Ascending aorta (tissue), 2 donors: ENCODE measurements at places on chromosomes 16 and 17. TPM values are rescaled to one million over a fixed set of nuclear protein-coding genes. Genes with fewer than 3 reads are reported as not detected.
A peak's percentile ranks its signal among the peaks of the same experiment; 100 is the strongest.

The SKAP1 gene
- total RNA-seq, result not detected

- DNase-seq, result peak; percentile 75
Measured at GRCh38 chr17:8248751-8249607, at the start of gene PFAS. TSS of gene PFAS (plus strand) at chr17:8249289. CDS start at chr17:8253938, 4,649 bp downstream.

DNA sequence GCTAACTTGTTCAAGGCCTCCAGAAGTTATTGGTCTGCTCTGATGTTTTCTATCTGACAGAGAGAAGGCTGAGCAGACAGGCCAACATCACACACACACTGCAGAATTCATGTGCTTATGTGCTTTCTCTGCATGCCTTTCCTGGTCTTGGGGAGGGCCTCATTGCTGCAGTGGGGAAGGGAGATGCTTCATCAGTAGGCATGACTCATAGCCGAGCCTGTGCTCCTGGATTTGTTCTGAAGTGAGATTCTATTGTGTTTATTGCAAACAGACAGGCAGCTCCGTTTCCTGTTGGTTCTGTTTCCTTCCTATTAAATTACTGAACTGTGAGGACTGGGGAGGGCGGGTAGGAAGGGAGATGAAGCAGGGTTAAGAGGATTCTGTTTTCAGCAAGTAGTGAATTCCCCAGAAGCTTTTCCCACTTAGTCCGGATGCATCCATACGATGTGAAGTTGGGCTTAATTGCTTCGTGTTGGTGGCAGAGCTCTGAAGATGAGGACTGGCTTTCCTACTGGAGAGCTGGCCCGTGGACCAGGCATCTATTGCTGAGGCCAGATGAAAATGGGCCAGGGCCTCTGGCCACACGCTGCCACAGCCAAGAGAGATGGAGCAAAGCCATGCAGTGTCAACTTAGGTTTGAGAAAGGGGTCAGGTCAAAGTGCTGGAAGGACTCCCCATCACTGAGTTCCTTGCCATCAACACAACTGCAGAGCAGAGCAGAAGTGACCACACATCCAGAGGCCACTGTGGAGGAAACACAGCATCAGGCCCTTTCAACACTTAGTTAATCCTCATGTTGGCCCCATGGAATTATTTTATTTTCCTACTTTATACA is 179.3 kb downstream of the UTP18 start:
- DNase-seq, result no peak

The ICAM2 gene
- 212 TPM for total RNA-seq

The TEX2 gene
- 94.6 TPM for total RNA-seq

DNA sequence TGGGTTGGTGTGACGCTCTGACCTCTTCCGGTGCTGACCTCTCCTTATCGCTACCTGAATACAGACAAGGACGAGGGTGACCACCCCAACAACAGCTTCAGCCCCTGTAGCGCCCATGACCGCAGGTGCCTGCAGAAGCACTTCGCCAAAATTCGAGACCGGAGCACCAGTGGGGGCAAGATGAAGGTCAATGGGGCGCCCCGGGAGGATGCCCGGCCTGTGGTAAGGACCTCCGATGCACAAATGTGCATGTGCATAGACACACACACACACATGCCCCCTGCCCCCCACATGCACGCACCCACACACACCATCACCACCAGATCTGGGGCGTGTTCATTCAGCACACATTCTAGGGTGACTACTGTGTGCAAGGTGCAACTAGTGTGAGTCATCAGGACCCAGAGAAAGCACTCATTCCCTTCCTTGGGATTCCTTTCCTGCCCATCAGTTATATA is 9.7 kb downstream of the IGFBP4 start:
- DNase-seq, result no peak

DNA sequence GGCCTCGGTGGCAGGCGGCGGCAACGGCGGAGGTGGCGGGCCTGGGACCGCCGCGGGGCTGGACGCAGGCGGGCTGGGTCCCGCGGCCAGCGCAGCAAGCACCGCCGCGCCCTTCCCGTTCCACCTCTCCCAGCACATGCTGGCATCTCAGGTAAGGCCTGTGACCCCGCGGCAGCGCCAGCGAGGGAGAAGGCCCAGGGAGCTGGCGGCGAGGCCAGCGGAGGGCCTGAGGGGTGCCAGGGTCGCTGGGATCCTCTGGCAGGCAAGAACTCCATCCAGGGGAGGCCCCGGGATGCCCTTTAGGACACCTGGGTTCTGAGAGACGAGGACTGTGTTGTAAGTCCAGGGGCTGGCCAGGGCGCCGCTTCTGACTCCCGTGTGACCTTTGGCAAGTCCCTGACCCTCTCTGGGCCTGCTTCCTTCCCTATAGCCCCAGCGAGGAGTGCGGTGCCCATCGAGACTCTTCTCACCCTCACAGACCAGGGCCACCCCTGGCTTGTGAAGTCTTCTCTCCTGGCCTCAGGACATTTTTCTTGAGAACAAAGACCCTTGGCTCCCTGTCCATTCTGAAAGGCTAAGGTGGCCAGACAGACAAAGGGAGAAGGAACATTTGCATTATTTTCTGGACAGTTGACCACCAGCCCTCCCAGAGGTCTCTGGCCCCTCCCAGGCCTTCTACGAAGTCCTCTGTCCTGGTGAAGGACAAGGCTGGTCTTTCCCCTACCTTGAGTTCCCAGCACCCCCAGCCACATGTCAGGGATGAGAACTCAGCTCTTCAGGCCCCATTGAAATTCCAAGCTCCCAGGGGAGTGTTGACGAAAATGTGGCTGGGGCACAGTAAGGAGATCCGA is 6.3 kb downstream of the TBX2 start:
- no peak for DNase-seq

- no peak for DNase-seq
Measured at GRCh38 chr16:5225931-5226655, 128.5 kb upstream of the EEF2KMT start.

The KRT31 gene
- not detected for total RNA-seq

DNA sequence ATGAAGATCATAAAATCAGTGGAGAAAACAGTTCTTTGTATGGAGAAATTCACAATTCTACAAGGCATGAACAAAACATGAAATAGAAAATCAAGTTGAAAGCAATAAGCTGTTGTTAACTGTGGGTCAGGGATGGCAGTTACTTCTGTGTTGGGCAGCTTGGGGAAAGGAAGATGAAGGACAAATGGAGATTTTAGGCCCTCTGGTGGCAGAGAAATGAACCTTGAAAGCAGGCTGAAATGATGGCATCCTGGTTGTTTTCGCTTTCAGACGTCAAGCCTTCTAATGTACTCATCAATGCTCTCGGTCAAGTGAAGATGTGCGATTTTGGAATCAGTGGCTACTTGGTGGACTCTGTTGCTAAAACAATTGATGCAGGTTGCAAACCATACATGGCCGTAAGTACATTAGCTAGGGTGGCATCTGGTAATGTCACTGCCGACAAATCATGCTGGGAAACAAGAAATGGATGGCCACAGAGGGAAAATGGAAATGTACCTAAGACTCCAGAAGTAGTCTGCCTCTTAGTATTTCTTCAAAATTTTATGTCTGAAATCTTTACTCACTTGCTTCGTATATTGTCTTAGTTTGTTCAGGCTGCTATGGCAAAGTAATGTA is 108.9 kb downstream of the MAP2K6 start:
- peak; percentile 61 for DNase-seq

- DNase-seq, result no peak
Measured at GRCh38 chr17:45912319-45912718, 18.0 kb downstream of the MAPT start.
